ENCODE measurements at places on chromosomes 4 and X.

DNA sequence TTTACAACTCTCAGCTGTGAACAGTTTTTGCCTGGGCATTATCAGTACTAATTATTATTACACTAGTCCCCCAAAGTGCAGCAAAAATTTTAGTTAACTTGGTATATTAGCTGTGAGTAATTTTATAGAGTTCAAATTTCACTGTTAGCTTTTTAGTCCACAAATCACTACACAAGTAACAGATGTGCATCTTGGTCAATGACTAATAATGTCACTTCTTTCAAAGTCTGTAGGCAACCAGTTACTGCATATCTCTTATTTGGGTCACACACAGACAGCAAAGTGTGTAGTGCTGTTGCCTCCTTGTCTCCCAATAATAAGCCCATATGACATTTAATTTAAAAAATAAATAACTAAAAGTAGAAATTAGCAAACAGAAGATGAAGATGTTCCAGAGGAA lies 159.9 kb downstream of the SCFD2 start:
- no peak for DNase-seq

DNA sequence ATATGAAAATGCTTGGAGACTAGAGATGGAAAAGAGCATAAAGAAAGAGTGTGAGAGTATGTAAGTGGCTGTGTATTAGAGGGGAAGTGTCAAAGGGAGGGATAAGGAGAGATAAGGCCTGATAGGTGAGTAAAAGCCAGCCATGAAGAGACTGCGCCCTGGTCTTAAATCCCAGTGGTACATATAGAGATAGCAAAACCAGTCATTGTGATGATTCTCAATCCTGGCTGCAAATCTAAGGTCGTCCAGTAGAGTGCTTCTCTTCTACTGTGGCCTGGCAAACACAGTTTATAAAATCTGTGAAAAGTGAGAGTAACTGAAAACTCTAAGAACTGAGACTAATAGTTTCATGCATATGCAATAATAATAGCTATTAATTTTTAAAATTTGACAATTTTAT lies 86.9 kb downstream of the MAB21L2 start:
- DNase-seq, result no peak

- no peak for DNase-seq
Measured at GRCh38 chrX:129678614-129679195, 23.9 kb upstream of the APLN start.

- DNase-seq, result no peak
Measured at GRCh38 chr4:114368751-114369150, 229.9 kb upstream of the UGT8 start.

GRCh38 chrX:154731184-154731583 lies 19.7 kb downstream of the GAB3 start:
- no peak for DNase-seq

GRCh38 chr4:33160126-33160525 lies 2440.0 kb downstream of the PCDH7 start:
- DNase-seq, result no peak

- DNase-seq, result no peak
Measured at GRCh38 chrX:1507511-1508463, 29.2 kb downstream of the P2RY8 start.

DNA sequence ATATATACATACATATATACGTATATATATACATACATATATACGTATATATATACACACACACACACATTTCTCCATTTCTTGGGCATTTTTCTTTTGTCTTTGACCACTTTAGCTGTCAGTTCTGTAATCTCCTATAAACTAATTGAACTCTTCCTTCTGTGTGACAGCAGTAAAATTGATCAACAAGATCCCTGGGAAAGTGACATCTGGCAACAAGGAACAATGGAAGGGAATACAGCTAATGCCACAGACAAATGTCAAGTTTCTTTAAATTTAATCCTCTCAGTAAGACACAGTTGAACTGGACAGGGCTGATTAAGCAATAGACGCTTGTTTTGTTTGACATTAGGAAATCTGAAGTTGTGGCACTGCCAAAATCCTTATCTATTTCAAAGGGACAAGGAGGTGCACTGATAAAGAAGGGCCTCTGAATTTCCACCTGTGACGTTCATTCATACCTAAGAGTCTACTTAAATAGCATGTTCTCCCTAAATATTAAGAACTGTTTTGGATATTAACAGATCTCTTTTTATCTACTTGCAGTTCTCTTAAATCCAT lies 126.9 kb downstream of the RNF150 start:
- DNase-seq, result no peak

- DNase-seq, result no peak
Measured at GRCh38 chr4:163591614-163592020, 97.1 kb downstream of the TMA16 start.

- no peak for DNase-seq
Measured at GRCh38 chr4:118911238-118911703, 22.6 kb downstream of the SYNPO2 start.

GRCh38 chrX:40966213-40966820 lies 118.9 kb upstream of the USP9X start:
- DNase-seq, result no peak

- DNase-seq, result no peak
Measured at GRCh38 chr4:7359400-7360062, 75.2 kb downstream of the PSAPL1 start.

GRCh38 chr4:121219227-121219626 lies 55.1 kb upstream of the TNIP3 start:
- no peak for DNase-seq

DNA sequence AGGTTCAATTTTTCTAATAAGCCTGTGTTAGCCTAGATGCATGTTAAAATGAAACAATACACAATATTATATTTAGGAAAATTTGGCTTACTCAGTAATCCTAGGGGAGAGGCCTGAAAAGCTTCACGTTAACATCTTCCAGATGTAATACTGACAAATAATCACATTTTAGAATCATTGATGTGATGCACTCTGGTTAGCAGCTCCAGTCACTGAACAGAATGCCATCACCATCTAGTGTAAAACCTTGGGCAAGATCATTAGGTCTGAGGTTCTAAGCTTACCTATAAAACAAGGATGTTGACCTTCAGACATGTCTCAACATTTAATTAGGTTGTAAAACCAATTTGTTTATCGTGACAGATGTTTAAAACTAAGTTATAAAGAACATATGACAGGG lies 1704.8 kb downstream of the STIM2 start:
- no peak for DNase-seq

DNA sequence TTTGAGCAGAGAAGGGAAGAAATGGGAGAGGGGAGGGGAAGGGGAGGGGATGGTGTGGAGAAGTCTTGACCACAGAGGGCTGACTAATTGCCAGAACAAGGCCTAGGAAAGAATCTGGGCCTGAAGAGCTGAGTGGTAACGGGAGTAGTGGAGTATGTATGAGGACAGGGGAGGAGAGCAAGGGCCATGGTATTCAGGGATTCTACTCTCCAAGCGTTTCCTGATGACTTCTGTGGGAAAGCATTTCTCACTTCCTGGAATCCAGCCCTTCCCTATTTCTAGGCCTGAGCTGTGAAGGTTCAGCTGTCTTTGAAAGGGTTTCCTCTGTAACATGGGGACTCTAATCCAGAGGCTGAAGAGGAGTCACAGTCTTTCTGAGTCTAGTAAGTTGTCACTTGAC lies 19.7 kb upstream of the SOX3 start:
- no peak for DNase-seq

DNA sequence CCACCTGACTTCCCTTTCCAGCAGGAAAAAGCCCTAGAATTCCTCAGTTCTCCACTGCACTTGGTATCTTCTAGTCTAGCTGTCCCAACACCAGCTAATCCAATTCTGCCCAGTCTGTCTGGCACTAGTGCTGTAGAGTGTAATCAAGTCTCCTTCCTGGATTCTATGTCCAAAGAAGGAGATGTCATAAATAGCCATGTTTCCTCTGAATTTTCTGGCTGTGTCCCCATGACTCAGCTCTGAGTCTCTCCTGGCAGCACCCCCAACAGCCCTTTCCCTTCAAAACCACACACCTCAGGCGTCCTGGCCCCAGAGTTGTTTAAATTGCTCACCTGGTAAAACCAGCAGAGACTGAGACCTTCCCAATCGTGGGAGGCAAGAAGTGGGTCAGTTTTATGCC lies 197.2 kb downstream of the GRXCR1 start:
- DNase-seq, result no peak

DNA sequence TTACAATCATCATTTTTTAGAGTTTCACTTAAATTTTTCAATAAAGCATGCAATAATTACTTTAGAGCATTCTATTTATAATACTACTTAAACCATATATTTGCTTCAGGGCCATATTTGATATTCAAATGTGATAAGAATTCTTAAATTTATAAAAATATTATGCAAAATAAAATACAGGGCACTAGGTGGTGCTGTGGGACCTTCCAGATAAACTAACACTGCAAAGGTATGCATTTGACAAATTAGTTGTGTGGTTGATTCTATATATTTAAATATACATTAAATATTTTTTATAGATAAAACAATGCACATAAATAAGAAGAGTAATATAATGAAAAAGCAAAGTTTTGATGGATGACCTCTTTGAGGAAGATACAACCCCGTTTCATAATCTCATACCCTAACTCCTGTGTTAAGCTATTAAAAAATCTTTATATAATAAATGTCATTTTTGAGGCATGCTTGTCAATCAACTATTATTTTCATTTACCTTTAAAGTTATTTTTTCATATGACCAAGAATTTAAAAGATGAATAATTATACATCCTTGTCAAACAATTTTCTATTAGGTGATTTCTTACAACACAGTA lies 128.4 kb downstream of the REELD1 start:
- no peak for DNase-seq

DNA sequence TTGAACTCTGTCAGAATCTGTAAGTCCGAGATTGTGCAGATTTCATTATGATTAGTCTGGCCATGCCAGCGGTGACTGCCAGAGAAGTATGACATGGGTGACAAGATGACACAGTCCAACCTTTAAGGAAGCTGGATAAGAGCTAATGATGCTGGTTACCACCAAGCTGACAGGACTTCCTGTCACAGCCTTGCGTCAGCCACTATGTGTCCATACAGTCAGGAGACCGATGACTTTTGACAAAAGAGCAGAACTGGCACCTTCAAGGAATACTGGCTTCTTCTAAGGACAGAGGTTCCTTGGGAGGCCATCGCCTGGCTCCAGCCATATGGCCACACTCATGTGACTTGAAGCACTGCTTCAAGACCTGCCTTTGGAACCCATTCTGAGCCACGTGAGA lies 67.2 kb upstream of the TFDP3 start:
- DNase-seq, result no peak

DNA sequence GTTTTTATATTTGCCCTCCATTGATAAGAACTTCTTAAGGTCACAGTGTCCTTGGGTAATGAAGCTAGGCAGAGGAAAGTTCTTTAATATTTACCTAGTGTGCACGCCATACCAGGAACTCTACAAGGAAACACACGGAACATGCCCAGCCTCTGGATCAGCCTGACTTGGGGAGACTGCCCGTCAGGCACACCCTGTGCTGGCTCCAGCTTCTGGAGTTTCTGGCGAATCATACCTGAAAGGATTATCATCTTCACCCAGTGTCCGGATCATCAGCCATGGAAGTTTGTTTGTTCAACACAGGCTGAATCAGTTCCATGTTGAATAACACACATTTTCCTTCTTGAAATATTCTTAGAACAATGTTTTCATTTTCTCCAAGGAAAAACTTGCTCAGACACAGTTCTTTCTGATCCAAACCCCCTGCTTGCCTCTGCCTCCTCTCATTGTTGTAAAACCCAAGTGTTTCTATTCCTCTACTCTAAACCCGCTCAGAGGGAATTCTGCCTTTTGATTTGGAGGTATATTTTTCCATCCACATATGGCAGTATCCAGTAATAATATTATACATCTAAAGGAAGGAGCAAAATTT lies 176.7 kb downstream of the SHROOM3 start:
- DNase-seq, result no peak

- no peak for DNase-seq
Measured at GRCh38 chrX:13377550-13377934, 57.7 kb upstream of the ATXN3L start.

DNA sequence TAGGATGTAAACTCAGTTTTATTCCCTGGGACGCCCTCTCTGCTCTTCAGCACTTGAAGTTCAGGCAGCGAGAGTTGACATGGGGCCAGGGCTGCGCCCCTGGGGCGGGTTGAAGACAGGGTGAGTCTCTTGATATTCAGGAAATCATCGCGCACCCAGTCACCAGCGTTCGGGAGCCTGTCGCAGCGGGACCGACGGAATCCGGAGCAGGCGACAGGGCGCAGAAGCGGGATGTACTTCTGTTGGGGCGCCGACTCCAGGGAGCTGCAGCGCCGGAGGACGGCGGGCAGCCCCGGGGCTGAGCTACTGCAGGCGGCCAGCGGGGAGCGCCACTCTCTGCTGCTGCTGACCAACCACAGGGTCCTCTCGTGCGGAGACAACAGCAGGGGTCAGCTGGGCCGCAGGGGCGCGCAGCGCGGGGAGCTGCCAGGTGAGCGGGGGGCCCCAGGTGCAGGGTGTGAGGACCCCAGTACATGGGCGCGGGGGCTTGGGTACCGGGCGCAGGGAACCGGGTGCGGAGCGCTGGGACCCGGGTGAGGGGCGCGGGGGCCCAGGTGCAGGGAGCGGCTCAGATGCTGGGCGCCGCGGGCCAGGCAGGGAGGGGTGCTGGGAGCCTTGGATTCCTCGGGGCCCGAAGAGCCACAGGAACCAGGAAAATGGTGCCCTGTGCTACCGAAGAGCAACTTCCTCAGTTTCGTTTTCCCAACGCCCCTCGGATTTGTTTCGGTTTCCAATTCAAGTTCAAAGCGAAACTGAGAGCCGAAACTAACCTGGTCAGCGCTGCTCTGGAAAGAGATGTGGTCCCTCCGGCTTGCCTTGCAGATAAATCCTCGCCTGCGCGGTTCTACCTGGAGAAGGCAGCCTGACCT lies at the start of gene HERC6:
Gene HERC6, plus strand, starts transcription at position 162 of the 869 bp plus-strand sequence. Its CDS starts 70 bp downstream, at position 232.
- peak; percentile 49 for DNase-seq

- DNase-seq, result no peak
Measured at GRCh38 chr4:122766950-122767349, 34.4 kb downstream of the BBS12 start.

- DNase-seq, result no peak
Measured at GRCh38 chr4:181008164-181008563, 1235.0 kb upstream of the TENM3 start.

- DNase-seq, result no peak
Measured at GRCh38 chr4:169615467-169616106, 3.2 kb upstream of the NEK1 start.

GRCh38 chrX:152869972-152870371 lies 27.9 kb upstream of the ZNF185 start:
- DNase-seq, result no peak

DNA sequence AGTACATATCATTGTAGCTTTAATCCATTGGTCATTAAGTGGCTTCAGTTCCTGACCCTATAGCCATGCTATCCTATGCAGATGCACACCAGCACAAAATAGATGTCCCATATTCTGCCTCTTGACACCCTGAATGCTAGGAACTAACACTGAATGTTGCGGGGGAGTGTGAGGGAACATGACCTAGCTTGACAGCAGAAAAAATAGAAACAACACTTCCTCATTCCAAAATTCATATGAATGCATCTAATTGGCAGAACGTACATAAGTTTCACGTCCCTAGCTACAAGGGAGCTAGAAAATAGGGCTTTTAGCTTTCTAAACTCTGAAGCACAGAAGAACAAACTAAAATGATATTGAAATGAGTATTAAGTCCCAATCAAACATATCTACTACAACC lies 14.4 kb upstream of the DCAF8L1 start:
- DNase-seq, result no peak

GRCh38 chrX:20197641-20198210 lies 56.1 kb upstream of the EIF1AX start:
- DNase-seq, result no peak

Data from T1000 (cell line).